ENCODE measurements at places on chromosomes 11 and 22.

DNA sequence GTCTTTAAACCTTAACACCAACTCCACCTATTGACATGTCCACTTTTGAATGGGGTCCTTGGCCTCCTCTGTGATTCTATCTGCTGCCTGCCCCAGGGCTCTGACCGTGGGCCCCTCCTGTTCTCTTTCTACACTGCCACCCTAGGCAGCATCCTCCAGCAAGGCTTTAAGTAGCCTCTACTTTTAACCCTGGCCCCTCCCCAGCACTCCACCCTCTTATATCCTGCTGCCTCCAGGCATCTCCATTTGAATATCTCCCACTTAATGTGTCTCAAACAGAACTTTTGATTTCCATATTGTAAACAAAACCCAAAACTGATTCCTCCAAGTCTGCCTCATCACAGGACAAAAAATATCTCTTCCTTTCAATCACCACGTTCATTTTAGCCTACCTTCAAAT lies 90.5 kb upstream of the ARHGAP32 start:
- no peak for DNase-seq

DNA sequence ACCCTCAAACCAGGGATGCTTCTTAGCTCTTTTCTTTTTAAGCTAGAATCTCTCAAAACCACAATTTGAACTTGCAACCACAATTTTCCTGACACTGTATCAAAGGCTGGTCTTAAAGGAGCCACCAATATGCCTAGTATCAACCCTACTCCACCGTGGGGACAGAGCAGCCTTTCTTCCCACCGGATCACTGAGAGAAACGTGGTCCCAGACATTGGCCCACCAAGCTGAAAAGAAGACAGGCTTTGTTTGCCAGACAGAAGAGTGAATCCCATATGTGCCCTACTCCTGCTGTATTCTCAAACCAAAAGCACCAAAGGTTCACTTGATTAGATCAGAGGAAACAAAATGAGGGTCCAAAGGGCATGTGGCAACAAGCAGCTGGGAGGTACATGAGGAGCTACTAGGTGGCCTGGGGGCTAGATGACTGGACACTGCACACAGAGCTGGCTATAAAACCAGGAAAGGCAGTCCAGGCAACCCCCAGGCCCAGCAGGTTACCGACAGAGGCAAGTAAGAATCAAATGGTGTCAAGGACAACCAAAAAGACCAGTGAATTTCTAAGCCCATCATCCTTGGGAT lies 3.6 kb upstream of the VWCE start:
- DNase-seq, result no peak

GRCh38 chr11:85540635-85541205 lies 86.4 kb downstream of the DLG2 start:
- no peak for DNase-seq

GRCh38 chr22:25898707-25899365 lies 156.8 kb downstream of the MYO18B start:
- DNase-seq, result no peak

GRCh38 chr22:44383652-44384562 lies 71.2 kb upstream of the SHISAL1 start:
- DNase-seq, result no peak

DNA sequence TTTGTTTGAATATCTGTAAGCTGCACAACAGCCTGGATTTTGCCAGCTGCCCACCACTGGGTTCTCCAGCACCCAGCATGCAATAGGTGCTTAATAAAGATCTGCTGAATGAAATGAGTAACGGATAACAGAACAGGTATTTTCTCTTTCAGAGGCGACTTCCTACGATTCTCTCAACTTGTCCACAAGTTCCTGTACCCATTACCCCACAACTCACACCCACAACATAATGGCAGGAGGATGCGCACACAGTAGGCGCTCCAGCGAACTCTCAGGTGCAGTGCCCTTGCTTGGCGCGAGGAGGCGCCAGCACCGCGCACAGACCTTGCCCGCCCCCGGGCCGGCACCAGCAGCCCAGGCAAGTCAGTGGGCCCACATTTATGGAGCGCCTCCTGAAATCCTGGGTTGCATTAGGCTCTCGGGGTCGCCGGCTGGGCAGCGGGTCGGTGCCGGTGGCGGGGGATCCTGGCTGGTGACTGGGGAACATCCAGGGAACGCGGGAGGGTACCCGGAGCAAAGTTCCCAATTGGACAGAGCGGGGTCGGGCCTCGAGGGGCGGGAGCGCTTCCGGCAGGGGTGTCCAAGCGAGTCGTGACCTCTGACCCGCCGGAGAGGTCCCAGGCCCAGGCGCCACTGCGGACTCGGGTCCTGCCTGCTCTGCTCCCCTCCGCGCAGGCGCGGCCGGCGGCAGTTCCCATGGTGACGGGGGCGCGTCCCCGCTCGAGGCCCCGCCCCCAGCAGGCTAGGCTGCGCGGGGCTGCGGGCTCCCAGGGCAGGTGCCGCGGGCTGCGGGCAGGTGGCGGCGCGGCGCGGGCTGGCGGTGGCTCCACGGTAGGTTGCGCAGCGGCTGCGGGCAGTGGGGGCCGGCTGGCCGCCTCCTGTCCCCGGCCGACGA lies at the start of gene KIAA1671:
TSS of gene KIAA1671 (plus strand) at position 775 of the 895 bp plus-strand sequence. CDS start 75,284 bp downstream, outside the sequence.
- DNase-seq, result no peak

GRCh38 chr11:15890031-15890713 lies 466.2 kb downstream of the SOX6 start:
- no peak for DNase-seq

DNA sequence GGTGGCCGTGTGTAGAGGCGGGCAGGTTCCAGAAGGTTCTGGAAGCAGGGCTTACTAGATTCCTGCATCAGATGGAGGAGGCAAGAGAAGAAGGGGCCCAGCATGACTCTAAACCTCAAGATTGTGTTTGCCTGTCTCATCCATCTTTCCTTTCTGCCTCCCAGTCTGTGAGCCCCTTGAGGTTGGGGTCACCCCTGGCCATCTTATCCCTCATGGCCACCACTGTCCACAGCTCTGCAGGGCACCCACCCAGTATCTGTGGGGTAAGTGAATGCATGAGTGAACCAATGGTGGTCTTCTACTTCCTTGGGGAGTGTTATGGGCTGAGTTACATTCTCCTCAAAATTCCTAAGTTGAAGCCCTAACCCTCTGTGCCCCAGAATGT lies 79.3 kb downstream of the MYEOV start:
- no peak for DNase-seq

DNA sequence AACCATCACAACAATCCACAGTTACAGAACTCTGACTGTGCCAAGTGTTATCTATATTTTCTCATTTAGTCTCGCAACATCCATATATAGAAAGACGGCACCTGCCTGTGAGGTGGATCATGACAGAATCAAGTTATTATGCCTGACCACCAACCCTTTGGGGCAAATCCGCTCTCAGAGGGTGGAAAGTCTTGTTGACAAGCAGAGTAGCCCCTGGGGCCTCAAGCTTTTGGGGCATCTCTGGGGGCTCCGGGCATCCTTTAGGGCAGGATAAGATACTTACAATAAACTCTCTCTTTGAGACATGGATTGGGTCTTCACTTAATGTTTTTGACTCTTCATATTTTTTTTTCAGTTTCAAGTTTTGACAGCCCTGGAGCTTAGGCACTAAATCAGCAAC lies 150.5 kb upstream of the NAV2 start:
- no peak for DNase-seq

DNA sequence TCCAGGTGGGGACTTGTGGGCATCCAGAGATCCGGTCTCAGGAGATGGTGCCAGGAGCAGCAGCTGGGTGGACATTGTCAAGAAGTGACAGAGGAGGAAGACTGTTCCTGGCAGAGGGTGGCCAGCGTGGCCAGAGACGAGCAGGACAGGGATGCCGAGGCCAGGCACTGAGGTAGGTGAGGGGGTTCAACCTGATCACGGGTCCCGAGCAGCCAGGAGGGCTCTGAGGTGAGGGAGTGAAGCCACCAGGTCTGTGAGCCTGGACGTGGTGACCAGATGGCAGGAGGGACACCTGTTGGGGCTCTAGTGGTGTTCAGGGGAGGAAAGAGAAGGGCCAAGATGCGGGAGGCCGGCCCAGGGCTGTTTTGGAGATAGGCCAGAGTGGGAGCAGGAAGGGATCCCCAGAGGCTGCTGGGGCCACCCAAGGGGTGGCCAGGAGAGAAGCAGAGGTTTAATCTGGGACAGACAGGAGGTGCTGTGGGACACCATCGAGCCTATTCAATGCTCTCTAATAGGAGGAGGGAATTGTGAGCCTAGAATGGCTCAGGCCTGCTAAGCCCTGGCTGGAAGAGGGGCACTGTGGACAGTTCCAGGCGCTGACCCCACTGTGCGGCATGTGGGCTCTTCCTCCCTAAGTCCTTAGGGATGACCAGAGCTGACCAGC lies 6.3 kb downstream of the PPM1F start:
- DNase-seq, result no peak

- no peak for DNase-seq
These were observed 11.6 kb upstream of the ALKBH3 start for GRCh38 chr11:43868852-43869567.

- DNase-seq, result no peak
These were observed 260.1 kb downstream of the DCDC1 start for GRCh38 chr11:31109446-31109845.

DNA sequence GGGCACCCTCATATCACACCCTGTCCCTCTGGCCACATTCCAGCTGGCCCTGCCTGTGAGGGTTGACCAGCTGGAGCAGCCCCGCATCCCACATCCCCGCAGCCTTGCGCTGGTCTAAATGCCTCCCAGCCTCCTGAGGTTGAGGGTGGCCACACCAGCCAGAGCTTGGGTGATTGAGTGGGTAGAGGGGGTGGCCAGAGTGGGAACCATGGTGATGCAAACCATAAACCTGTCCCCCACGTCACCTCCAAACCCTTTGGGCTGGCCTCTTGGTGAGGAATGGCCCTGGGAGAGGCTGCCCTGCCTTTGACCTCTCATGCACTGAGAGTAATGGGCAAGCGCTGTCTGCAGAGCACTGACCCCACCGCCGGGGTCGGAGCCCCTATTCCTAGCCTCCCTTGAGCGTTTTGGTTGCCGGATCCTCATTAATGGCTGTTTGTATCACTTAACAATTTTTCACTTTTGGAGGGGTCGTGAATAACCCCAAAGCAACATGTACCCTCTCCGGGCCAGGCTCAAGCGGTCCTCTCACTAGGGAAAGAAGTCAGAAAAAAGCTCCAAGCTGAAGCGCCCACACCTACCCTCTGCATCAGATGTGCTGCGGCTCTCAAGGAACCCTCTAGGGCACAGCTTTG lies 16.0 kb upstream of the KCNQ1OT1 start:
- DNase-seq, result no peak

- DNase-seq, result no peak
These were observed 1.2 kb downstream of the USP2 start for GRCh38 chr11:119380160-119380826.

GRCh38 chr11:132901638-132902471 lies 630.4 kb downstream of the OPCML start:
- no peak for DNase-seq

- no peak for DNase-seq
These were observed 10.9 kb downstream of the PAMR1 start for GRCh38 chr11:35514481-35514880.

- no peak for DNase-seq
These were observed 973.2 kb upstream of the RAG2 start for GRCh38 chr11:37571246-37571645.

GRCh38 chr22:36065775-36066544 lies 37.3 kb upstream of the RBFOX2 start:
- DNase-seq, result peak; percentile 81

GRCh38 chr11:74055938-74056337 lies 47.1 kb upstream of the UCP3 start:
- DNase-seq, result no peak

GRCh38 chr11:33942954-33943353 lies 51.1 kb upstream of the LMO2 start:
- DNase-seq, result peak; percentile 7
